ENCODE measurements at places on chromosomes 6 and 20. TPM values are rescaled to one million over a fixed set of nuclear protein-coding genes. Genes with fewer than 3 reads are reported as not detected.

FKBP5 gene
- 27.7 TPM for polyA plus RNA-seq

DNA sequence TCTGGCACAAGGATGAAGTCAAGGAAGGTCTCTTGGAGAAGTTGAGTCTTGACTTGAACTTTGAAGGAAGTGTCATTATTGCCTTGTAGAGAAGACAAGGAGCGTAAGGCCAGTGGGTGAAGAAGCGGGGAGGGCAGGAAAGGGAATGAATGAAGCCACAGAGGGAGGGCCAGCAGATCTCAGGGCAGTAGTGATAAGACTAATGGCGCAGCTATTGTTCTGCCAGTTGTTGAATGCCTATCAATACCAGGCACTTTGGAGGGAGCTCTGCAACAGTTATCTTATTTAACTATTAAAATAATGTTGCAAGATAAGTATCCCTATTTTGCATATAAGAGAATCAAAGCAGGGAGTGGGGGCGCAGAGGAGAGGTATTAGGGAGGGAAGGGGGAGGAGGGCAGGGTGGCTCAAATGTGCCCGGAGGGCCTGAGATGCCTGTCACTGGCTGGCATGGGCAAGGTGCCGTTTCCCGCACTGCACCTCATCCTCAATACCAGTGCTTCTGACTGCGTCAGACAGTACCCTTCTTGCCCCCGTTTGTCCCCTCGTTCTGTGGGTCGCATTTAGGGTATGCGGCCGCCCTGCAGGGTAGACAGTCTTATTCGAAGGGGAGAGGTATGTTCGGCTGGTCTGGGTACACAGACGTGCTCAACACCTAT, 109.8 kb downstream of the ZDHHC14 start:
- DNase-seq, result no peak

DNA sequence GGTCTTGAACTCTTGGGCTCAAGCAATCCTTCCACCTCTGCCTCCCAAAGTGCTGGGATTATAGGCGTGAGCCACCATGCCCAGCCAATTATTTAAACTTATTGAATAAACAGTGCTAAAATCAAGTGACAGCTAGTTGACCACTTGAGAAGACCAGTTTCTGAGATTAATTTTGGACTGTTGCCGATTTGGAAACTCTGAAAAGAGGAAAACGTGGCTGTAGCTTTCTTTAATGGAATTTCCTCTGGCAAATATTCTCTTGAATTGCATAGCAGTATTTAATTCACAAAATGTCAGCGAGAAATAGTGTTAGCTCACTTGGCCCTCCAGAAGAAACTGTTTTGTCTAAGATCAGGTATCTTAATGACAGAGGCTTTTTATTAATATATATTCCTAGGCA, 754.5 kb downstream of the HDGFL1 start:
- DNase-seq, result peak; percentile 42

DNA sequence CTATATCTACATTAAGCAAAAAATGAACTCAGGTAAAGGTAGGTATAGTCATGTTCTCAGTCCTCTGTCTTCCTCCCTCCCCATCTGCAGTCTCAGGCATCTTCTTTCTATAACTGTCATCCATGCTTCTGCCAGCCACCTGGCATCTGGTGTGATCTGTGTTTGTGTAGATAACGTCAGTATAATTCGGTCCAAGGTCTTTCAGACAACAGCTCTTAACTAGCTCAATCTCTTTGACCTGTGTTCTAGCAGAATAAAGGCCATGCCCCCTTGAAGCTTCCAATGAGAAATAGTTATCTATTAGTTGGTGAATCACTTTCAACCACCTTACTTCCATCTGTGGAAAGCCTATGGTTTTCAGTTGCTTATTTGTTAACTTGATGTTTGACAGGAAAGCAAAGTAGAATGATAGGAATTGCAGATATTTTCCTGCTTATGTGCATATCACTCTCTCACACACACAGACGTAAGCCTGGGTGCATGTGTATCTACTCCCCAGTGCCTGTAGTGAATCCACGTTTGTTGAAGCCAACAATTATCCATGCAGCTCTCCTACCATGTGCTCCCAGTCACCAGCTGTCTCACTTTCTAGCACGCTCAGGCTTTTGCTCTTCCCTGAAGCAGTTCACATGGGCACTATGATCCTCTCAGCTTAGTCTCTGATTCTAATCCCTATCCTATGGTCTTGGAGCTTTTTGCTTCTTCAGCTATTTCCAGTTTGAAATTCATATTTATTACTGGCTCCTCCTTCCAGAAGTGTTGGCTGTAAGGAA, 433.7 kb upstream of the MANEA start:
- DNase-seq, result no peak

GRCh38 chr6:110250838-110251237, 70.6 kb downstream of the CDC40 start:
- no peak for DNase-seq

GRCh38 chr6:170041526-170041925, 249.4 kb downstream of the DLL1 start:
- no peak for DNase-seq

DNA sequence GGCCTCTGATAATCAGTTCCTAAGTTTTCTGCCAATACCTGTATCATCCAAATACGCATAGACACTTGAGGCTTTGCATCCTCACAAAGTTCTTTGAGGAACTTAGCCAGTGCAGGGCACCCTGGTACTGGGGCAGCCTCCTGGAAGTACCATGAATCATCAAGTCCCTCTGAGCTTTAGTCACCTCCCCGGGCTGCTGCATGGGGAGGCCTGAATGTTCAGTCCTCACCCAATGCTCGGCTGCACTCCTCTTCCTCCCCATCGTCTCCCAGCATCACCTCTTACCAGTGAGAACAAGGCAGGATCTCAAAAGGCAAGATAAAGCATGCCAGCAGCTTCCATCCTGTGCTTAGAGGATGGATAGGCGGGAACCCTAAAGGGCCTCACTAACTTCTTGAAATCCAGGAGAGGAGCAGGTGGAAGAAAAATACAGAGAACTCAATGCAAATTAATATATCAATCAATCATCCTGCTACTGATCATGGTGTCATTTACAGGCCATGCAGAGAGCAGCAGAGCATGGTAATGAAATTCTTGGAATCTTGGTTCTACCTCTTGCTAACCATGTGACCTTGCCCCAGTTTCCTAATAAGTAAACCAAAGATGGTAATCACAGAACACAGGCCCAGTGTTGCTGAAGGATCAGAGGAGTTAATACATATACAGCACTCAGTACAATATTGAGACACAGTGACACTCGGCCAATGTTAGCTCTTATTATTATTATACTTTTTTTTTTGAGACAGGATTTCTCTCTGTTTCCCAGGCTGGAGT, 4.7 kb upstream of the CCN6 start:
- DNase-seq, result no peak

DNA sequence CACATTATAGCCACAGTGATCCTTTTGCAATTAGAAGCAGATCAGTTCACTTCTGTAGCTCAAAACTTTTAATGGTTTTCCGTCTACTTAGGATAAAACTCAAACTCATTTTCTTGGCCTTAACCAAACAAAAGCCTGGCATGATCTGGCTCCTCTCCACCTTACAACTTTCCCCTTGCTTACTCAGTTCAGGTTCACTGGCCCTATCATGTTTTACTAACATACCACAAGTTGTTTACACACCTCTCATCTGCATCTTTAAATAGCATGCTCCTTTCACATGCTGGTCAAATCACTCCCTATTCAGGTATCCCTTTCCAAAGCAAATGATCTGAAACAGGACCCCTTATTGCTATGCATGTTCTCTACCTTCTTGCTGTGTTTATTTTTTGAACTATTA, 191.4 kb upstream of the FAM83B start:
- no peak for DNase-seq

DNA sequence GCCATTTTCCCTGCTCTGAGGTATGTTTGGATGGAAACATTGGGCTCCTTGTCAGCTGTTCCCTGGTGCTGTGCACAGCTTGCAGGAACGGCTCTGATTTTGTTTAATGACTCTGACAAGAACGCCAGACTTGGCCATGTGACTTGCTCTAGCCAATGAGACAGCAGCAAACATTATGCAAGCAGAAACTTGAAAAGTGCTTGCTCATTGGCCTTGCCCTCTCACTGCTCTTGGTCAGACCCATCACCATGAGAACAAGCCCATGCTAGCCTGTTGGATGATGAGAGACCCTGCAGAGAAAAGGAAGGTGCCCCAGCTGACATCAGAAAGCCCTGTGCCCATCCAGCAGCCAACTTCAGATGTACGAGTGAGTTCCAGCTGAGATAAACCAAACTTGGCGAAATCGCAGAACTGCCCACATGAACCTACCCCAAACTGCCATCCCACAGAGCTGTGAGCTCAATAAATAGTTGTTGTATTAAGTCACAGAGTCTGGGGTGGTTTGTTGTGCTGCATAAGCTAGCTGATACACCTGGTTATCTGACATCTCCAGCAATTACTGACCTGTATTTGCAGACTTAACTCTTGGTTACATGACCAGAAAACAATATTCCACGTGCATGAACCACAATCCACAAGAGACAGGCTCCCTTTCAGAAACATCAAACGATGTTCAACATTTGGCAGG, 96.9 kb downstream of the JPH2 start:
- DNase-seq, result peak; percentile 35
